NCI-H1694 (cell line): ENCODE measurements at places on chromosomes 3 and 15.
A peak's percentile ranks its signal among the peaks of the same experiment; 100 is the strongest.

GRCh38 chr3:183369117-183369516 lies 59.3 kb downstream of the MCF2L2 start:
- no peak for DNase-seq

GRCh38 chr15:70545526-70545925 lies 217.8 kb downstream of the UACA start:
- DNase-seq = no peak

DNA sequence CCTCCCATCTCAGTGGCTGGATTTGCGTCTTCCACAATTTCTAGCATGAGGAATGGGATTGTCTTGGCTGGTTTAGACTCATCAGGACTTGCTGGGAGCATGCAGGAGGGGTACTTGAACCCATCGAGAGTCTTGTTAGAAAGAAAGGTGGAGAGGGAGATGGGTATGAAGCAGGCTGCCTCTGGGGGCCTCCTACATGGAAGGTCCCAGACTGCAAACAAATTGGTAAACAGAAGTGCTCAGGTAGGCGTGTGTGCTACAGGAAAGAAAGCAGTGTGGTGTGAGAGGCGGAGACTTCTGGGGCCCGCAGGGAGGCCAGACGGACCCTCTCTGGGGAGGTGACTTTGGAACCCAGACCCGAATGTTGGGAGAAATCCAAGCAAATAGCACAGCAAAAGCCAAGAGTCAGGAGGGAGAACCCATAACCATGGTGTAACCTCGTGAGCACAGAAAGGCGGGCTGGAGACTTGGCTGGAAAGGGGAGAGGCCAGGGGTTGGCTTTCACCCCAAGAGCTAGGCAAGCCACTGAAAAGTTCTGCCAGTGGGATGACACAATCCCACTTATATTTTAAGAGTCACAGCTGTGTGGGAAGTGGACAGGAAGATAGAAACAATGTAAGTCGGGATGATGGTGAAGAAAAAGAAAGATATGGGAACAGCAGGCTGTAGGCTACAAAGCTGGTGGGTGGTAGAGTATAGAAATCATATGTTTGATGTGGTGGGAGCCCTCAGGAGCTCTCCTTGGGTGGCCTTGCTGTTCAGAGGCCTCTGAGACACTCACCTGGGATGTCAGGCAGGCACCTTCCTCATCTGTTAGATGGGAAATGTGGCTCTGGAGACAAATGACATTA lies 130.1 kb upstream of the PRR20G start:
- DNase-seq = no peak

- DNase-seq = no peak
These were observed 64.4 kb downstream of the CCDC54 start for GRCh38 chr3:107441617-107442016.

DNA sequence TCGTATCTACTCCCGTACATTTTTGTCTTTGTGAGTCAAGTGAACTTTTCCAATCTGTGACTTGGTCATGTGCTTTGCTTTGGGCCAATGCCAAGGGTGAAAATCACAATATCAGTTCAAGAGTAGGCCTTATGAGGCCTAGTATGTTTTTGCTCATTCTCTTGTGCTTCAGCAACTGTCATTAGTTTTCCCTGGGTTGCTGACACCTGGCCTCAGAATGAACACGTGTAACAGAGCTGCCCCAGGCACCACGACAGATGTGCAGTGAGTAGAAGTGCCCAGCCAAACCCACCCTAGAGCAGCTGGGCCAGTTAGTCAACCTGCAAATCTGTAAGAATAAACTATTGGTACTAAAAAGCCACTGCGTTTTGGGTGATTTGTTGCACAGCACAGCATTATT lies 460.3 kb upstream of the WNT5A start:
- peak; percentile 25 for DNase-seq

DNA sequence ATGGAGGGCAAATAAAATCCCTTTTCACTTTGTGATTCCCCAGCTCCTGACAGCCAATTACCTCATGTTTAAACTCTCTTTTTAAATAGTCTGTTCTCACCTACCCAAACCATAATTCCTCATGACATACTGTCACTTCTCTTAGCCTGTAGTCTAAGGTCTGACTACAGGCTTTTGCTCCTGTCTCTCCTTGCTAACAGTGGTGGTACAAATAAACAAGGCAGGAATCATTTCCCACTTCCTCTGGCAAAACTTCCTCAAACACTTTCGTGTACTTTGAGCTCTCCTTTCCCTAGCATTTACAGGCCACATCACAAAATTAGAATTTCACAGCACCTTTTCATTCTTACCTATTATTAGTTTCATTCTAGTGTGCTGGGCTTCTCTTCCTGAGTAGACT lies 51.8 kb downstream of the ATP8B4 start:
- no peak for DNase-seq

GRCh38 chr3:15892311-15893227 lies 94.8 kb upstream of the ANKRD28 start:
- no peak for DNase-seq

GRCh38 chr15:65338823-65339222 lies 34.3 kb downstream of the RNU5B-1 start:
- DNase-seq = no peak

- no peak for DNase-seq
These were observed 45.0 kb downstream of the MGLL start for GRCh38 chr3:127777332-127777731.
